Amygdala (tissue), 56 donors: ENCODE measurements at places on chromosomes 12 and 14.

DNA sequence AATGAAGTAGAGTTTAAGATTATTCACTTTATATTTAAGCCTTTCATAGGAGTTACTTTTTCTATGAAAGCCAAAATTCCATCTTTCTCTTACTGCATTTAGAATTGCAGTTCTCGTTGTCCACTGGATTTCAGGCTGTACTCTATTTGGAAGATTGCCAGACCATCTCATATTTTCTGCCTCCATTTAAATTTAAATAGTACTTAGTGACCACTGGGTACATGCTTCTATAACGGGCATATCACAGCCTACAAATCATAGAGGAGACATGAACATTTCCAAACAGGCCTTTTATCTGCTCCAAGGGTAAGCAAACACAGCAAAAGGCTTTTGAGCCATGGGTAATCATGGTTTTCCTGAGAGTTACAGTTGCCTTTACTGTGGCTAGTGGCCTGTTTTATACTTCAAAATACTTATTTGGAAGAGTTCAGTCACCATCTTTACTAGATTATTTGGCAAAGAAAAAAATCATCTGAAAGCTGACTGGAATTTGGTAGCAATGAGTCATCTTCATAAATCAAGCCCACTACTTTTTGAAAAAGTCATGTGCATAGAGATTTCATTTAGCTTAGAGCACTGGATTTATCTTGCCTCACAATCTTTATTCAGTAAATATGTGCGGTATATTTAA, 15.7 kb downstream of the ANO6 start:
- DNase-seq = no peak

GRCh38 chr14:101862177-101862576, 100.7 kb downstream of the PPP2R5C start:
- no peak for DNase-seq

GRCh38 chr12:75937486-75937885, 94.1 kb downstream of the PHLDA1 start:
- no peak for DNase-seq

GRCh38 chr14:98878282-98878681, 393.7 kb downstream of the BCL11B start:
- no peak for DNase-seq

GRCh38 chr14:65019944-65020566, 33.4 kb downstream of the FNTB start:
- no peak for DNase-seq

GRCh38 chr14:93490001-93490400, 59.3 kb downstream of the UNC79 start:
- no peak for DNase-seq

- no peak for DNase-seq
Observed at GRCh38 chr12:79370021-79370420, 320.7 kb downstream of the PAWR start.

GRCh38 chr14:101055776-101056374, 152.4 kb upstream of the RTL1 start:
- DNase-seq = no peak

DNA sequence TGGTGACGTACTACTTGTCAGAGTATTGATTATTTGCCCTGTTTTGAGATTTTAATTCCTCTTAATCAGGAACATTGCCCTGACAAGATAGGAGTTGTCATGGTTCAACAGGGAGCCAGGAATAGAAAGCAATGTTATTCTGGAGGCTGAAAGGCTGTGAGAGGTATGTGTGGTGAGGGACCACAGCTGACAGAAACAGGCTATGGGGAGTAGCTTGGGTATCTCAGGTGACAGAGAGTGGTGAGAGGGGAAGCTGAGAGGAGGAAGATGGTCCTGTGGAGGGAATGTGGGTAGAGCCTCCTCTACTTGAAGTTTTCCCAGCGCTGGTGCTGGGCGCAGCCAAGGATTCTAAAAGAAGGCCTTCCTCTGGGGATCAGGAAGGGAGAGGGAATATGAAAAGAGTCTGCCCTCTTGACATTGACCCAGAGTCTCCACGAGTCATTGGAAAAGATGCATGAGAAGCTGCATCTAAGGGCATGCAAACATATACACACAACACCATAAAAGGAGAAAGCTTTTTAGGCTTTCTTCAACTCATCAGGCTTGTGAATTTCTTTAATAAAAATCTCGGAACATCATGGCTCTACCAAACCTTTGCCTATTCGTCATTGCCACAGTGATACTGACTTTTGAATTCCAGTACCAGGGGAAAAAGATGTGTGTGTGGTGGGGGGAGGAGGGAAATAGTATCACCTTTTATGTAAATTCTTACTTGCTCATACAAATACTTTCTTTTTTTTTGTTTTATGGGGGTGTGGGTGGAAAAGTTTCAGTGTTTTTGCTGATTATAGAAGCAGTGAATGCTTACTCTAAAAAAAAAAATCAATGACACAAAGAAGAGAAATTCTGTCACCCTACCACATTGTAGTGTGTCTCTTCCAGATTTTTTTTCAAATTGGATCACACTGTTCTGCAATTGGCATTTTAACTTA, 39.9 kb upstream of the DHRS7 start:
- DNase-seq = no peak

DNA sequence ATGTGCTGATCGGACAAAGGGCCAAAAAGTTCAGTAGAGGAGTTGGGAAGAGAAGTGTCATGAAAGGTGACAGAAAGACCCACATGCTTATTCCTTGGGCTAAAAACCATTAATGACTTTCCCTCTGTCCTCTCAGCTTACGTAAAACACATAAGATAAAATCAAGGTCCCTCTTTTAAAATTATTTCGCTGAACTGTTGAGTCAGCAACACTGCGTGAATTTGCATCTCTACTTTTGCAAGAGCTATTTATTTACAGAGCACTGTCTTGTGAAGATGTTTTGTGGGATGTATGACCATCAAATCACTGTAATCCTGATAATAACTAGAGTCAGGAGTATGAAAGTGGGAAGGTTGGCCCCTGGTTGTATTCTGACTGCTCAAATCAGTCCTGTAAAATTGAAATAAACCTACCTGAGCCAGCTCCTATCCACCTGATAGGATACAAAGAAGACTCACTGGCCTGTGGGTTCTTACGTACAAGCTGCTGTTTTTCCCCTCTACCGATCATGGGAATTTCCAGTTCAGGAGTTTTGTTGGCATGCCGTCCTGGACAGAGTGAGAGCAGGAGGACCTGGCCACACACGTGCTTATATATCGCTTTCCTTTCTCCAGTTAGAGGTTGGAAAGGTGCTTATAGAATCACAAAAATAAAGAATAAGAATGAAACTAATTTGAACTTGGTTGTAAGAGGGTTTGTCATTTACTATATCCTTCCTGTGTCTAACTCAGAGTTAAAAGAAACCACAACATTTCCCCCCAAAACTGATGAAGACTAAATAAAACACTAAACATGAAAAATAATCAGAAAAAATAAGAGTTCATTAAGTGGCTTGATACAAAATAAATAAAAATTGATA, 42.9 kb downstream of the IFNG-AS1 start:
- DNase-seq = no peak

DNA sequence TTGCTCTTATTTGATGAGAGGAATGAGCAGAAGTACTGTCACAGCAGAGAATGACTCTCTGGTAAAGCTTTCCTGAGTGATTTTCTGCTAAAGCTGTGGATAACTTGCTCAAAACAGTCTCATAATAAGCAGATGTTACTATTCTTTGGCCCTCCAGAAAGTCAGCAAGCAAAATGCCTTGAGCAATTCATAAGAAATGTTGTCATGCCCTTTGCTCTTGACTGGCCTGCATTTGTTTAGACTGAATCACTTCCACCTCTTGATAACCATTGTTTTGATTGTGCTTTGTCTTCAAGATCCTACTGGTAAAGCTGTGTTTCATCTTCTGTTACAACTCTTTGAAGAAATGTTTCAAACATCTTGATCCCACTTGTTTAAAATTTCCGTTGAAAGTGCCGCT, 457.9 kb upstream of the FOXG1 start:
- no peak for DNase-seq

DNA sequence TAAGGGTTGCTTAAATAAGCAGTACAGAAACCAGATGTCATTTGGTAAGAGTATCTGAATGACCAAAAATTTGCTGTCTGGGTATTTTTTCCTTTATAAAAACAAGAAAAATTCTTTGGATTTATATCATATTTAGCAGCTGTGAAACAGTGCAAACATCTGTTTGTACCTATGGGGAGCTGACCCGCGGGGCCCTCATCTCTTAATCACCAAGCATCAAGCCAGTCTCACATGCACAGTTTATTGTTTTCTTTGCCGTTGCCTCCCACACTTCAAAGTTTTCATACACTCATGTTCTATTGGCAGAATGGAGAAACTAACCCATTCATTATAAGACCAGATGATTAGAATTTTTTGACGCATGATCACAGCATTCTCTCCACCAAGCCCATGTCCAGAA, 142.2 kb downstream of the BMP4 start:
- DNase-seq = no peak

- DNase-seq = peak; percentile 55
Observed at GRCh38 chr12:52044292-52044983, 6.8 kb upstream of the NR4A1 start.

DNA sequence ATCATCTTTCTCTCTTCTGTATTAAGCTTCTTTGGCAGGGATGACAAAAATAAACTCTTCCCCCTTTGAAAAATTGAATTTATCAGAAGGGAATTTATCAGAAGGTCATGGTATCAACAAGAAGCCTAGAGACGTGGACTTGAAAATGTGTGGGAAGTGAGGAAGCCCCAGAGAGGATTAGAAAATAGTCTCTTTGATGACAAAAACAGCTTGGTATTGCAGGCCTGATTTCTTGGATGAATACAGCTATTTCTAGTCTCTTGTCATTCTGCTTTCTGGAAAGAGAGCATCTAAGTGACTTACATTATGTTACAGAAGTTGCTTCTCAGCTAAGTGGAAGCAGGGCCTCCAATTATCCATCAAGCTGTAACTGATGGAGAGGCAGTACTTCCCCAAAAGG, 111.1 kb downstream of the KITLG start:
- no peak for DNase-seq

- no peak for DNase-seq
Observed at GRCh38 chr14:46571970-46572369, 79.6 kb downstream of the RPL10L start.

GRCh38 chr12:124927201-124928094, 13.0 kb upstream of the UBC start:
- DNase-seq = no peak

DNA sequence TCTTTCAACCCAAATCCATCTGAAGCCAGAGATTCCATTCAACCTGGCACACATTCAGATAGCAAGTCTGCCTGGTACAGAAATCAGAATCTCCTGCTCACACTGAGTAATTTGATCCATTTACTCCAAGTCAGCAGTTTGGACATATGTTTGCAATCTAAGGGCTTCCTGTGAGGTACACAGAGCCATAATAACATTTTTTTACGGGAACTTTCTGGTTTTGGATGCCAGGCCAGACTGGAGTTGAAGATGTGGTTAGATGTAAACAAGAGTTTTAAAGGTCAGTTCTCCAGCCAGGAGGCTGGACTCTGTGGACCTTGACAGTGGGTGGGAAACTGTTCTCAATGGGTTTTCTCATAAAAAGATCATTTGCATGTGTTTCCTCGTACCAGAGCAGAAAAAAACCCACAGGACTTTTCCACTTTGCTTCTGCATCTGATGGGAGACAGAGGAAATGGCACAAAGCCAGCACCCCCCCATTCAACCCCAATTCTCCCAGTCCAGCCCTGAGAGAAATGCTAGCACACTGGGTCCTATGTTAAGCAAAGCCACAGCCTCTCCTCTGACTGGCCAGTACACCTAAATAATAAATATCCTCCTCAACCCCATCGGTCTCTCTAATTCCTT, 17.7 kb upstream of the TSPAN11 start:
- DNase-seq = no peak

- DNase-seq = no peak
Observed at GRCh38 chr12:54588890-54589267, 420 bp upstream of the PPP1R1A start.

- DNase-seq = no peak
Observed at GRCh38 chr14:20563971-20564370, 3.1 kb upstream of the RNASE9 start.

- no peak for DNase-seq
Observed at GRCh38 chr14:65333943-65334687, 78.4 kb upstream of the FUT8 start.

GRCh38 chr12:108640802-108641445, 7.2 kb upstream of the SELPLG start:
- no peak for DNase-seq

DNA sequence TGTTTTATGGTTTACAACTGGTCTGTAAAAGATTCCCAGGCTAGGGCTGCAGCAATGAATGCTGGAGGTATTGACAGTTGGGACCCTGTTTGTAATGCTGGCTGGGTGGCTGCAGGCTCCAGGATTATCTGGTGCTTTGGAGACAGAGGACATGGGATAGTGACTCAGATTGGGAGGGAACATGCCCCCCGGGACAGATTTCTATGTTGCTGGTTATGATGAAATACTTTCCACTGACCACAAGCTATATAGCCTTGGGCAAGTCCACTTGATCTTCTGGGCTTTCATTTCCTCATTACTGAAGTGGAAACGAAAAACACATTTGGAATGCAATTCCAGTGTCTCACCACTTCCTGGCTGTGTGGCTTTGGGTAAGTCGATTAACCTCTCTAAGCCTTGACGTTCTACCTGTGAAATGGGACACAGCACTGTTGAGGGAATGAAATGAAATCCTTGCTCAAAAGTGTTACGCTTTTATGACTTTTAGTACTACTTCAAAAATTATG, 6.3 kb upstream of the TPCN1 start:
- peak; percentile 26 for DNase-seq

DNA sequence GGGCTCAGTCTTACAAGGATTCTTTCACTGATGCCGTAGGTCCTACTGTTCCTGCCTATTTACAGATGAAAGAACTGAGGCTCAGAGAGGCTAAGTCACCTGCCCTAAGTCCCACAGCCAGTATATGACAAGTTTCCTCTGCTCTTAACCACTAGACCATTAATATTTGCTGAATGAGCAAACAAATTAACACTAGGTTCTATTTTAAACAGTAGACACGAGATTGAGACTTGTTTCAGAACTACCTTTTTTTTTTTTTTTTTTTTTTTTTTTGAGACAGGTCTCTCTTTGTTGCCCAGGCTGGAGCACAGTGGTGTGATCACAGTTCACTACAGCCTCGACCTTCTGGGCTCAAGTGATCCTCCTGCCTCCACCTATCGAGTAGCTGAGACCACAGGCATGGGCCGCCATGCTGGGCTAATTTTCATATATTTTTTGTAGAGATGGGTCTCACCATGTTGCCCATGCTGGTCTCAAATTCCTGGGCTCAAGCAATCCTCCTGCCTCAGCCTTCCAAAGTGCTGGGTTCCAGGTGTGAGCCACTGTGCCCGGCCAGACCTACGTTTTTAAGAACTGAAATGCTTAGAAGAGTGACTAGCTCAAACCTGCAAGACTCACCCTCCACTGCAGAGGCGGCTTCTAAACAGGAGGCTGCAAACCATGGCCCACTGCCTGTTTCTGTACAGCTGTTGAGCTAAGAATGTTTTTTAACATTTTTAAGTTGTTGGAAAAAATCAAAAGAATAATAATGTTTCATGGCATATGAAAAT, 12.9 kb downstream of the SYNE3 start:
- DNase-seq = no peak

- DNase-seq = no peak
Observed at GRCh38 chr14:101101456-101102056, 198.0 kb upstream of the RTL1 start.
